D341Med (cell line): ENCODE measurements at places on chromosomes 7 and 10.
A peak's percentile ranks its signal among the peaks of the same experiment; 100 is the strongest.

DNA sequence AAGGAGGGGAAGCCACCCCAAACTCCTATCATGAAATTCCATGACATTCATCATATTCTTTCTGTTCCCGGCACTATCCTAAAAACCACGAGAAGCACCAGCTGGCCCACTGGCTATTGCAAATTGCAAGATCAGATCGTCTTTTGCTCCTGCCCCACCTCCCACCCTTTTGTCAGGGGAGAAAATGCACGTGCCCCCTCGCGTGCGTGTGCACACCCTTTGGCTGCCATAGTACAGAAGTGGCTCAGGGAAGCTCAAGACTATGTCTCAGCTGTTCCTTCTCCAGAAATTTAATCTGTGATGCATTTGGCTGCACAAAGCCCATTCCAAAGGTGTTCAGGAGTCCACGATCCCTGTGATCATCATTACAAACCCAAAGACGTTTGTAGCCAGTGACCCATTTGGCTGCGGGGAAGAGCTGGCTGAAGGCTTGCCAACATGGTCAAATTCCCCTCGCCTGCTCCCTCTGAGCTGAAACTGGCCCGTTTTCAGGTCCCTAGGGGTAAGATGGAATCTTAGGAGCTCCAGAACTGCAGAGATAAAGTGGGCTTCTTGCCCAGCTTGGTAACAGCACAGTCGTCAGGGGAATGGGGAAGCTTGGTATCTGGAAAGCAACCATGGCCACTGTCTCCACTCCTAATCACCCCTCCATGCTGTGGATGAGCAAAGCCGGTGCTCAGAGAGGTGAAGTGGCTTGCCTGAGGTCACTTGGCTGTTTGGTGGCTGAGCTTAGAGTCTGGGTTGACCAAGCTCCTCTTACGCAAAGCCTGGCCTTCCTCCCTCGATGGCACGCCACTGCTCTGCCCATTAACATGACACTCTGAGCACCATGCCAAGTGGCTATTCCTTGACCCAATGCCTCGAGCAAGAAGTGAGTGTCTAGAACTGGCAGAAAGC, 155.4 kb downstream of the NEURL1 start:
- DNase-seq: no peak

GRCh38 chr10:71633920-71634319, 85.7 kb downstream of the C10orf105 start:
- DNase-seq: no peak

DNA sequence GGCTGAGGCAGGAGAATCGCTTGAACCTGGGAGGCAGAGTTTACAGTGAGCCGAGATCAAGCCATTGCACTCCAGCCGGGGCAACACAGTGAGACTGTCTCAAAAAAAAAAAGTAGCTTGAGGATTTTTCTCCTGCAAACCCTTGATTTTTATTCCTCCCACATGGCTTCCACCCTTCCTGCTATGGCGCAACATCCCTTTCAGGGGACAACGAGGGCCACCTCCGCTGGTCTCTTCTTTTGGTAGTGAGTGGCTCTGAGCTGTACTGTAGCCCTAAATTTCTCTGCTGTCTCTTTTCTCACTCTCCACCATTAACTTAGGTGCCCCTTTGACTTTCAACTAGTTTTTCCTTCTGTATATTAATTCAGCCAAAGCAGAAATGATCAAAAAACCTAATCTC, 113.4 kb downstream of the HIPK2 start:
- no peak for DNase-seq

DNA sequence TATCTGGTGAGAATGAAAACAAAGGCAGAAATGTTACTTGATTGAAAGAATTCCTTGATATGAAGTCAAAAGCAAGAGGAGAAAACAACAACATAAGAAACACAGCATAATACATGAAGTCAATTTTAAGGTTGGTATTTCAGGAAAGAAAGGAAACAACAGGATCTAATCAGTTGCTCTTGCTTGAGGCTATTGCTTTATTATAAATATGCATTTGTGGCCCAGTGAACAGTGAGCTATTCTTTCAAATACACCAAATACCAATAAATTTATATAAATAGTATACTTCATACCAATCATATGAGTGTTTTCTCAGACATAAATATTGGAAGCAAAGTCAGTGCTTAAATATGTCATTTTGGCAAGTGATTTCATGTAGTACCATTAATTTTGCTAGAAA, 806.6 kb downstream of the NXPH1 start:
- no peak for DNase-seq

- no peak for DNase-seq
Observed at GRCh38 chr7:25831062-25831691, 320.8 kb upstream of the NFE2L3 start.

GRCh38 chr10:126090911-126091728, 194.8 kb downstream of the FANK1 start:
- DNase-seq: no peak

- no peak for DNase-seq
Observed at GRCh38 chr7:50155755-50156154, 62.7 kb upstream of the ZPBP start.

DNA sequence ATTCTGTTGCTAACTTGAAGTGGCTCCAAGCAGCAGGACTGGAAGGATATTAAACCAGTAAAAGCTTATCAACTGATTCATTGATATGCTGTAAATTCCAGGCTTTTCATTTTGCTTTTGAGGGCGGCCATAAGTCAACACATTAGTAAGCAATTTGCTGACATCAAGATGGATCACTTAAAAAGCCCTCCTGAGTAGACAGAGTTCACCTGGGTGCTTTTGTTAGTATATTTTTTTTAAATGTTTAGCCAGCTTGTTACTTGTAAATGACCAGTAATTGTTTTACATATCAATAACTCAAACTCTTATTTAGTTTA, 26.5 kb downstream of the RNF32 start:
- DNase-seq: no peak

DNA sequence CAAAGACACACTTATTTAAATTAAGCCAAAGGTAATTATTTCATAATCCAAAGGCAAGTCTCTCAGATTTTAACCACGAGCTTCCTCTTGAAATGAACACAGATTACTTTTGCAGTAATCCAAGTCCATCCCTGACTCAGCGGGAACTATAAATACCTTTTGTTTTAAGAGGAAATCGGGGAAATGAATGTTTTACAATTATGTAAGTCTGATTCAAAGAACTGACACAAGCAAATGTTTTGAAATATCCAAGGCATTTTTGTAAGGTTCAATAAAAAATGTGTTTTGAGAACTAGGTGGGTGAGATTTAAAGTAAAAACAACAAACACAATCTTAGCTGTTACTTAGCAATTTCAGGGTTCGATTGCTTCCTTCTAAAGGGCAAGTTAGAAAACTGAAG, 179.8 kb upstream of the ASAH2 start:
- DNase-seq: no peak

- no peak for DNase-seq
Observed at GRCh38 chr10:98684019-98684899, 237.5 kb upstream of the HPS1 start.

DNA sequence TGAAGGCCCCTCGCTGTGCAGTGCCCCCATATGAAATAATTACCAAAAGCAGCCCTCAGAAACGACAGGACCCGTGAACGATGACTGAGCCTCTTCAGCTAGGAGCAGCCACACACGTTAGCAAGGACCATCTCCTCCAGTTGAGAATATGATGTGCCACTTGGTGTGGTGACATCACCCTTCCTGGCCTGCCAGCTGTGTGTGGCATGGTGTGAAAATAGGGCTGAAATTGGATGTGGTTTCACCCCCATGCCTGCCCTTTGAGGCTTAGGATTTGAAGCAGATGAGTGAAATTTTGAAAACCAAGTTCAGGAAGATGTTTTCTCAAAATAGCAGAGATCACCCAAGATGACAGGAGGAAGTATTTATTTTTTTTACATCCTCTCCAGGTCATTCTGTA, 49.1 kb upstream of the BTBD16 start:
- no peak for DNase-seq

DNA sequence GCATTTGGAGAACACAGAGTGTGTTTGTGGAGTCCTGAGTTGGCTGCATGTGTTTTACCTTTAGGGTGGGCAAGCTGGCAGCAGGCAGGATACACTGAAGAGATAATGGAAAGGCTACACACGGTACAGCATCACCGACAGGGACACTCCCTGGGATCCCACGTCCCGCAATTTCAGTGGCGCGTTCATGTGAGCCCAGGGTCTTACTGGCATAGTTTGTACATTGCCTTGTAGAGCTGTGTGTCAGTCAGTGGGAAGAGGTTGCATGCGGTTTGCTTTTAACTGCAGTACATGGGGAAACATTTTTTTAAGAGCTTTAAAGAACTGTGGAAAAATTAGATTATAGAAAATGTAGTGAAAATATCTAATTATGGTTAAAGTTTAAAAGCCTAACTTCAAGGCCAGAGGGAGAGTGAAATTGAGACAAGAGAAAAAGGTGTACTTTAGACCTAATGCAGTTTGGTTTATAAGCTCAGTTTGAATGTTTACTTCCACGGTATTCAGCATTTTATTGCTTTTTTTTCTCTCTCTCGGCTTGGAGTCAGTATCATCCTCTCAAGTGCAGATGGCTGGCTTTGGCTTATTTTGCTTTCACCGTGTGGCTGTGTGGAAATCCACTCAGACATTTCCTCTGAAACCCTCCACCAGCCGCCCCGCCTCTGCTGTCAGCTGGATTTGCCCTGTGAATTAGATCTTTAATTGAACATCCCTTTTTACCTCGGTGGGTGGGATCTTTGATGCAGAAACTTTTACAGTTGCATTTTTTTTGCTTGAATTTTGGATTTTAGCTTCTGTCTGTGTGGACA, 364.2 kb upstream of the COBL start:
- DNase-seq: peak; percentile 54

DNA sequence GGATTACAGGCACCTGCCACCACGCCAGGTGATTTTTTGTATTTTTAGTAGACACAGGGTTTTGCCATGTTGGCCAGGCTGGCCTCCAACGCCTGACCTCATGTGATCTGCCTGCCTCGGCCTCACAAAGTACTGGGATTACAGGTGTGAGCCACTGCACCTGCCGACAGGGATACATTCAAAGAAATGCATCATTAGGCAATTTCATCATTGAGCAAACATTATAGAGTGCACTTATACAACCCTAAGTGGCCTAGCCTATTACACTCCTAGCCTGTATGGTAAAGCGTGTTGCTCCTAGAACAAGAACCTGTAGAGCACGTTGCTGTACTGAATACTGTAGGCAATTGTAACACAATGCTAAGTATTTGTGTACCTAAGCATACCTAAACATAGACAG, 350.3 kb downstream of the GALNT17 start:
- no peak for DNase-seq

- DNase-seq: no peak
Observed at GRCh38 chr7:80794631-80795573, 123.9 kb downstream of the SEMA3C start.

- peak; percentile 70 for DNase-seq
Observed at GRCh38 chr7:103065667-103066066, 8.9 kb downstream of the FBXL13 start.

DNA sequence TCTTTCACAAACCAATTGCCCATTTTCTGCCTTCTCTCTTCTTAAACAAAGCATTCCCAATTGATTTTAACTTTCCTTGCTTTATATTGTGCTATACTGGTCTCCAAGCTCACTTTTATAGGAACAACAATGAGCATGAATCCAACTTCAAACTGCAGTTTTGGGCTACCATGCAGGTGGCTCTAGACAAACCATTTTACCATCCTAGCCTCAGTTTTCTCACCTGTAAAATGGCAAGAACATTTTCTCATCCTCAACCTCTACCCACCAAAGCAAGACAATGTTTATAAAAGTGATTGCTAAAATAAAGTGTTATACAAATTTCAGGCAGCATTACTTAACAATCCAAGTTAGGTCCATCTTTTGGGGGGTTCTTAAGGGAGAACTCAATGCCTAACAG, 66.8 kb upstream of the ASAH2 start:
- DNase-seq: no peak

DNA sequence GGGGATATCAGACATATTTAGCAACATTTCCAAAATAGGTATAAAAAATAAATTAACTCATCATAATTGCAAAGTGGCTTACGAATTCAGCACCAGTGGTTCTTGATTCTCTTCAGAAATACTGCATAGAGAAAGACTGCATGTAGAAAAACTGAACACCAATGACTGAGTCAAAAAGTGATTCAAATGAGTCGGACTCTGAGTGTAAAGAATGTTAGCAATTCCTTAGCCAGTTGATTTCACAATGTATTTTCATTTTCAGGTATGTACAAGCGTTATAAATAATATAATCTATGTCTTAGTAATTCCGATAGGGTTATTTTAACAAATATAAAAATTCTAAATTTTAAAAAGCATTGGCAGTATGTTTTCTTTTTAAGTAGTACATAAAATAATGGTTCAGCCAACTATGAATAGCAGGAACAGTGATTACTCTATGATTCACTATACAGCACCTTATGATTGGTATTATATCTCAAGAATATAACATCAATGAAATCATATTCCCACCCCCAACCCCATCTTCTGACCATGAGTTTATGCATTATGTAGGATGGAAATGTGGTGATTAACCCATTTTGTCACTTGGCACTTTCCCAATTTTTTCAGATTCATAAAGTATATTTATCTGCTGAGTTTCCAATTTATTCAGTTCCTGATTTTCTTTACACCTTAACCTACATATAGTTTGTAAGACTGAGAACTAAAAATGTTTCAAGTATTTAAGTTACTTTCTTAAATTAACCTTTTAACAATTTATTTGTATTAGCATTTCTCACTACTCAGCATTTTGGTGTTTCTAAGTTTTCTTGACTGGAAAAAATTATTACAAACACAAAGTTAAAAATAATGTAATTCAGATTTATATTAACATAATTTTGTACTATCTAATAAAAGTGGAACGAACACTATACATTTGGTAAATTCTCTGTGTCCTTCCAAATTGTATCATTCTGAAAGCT, 33.9 kb downstream of the DNAJC1 start:
- no peak for DNase-seq

- no peak for DNase-seq
Observed at GRCh38 chr7:157840914-157841772, 504.3 kb downstream of the DNAJB6 start.

GRCh38 chr7:87506246-87507180, 31.0 kb upstream of the ABCB4 start:
- no peak for DNase-seq

- no peak for DNase-seq
Observed at GRCh38 chr10:124993736-124994451, 52.0 kb downstream of the ZRANB1 start.

GRCh38 chr7:121366852-121367431, 29.2 kb downstream of the FAM3C start:
- no peak for DNase-seq

DNA sequence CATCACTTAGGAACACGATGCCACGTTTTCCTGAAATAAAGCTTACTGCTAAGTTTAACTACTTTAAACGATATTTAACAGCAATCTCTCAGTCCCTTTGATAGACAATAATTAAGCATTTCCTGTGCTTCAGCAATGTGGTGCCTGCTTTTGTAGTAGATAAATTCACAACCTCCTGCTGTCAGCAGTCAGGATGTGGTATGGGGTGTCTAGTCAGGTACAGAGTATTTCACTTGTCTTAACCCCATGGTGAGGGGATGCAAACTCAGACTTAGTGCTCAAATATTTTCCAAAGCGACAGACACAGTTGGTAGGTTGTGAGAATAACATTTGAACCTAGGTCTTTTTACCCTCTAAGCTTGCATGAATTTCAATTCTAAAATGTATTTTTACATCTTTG, 526.2 kb upstream of the PFKP start:
- no peak for DNase-seq
